ENCODE measurements at places on chromosomes 6 and 20.
A peak's percentile ranks its signal among the peaks of the same experiment; 100 is the strongest.

DNA sequence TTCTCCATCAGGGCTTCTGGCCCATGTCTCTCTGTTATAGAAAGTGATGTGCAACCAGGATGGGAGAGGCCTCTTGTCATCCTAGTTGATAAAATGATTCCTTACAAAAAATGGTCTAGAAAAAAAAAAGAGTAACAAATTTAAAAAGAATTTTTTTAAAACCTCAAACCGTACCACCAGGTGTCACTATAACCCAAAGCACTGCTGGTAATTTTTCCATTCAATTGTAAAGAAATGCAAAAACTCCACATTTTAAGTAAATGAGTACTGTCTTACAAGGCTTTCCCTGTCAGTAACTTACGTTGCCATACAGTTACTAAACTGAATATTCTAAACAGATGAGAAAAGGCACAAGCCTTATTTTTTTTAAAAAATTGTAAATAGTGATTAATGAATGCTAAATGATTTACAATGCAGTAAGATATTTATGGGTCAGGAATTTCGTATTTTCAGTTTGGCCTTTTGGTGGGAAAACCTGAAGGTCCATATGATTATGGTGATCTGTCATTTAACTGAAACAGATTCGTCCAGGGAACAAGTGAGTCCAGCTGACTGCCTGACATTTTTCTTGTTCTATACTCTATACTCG lies 95.4 kb downstream of the OGFRL1 start:
- no peak for DNase-seq

DNA sequence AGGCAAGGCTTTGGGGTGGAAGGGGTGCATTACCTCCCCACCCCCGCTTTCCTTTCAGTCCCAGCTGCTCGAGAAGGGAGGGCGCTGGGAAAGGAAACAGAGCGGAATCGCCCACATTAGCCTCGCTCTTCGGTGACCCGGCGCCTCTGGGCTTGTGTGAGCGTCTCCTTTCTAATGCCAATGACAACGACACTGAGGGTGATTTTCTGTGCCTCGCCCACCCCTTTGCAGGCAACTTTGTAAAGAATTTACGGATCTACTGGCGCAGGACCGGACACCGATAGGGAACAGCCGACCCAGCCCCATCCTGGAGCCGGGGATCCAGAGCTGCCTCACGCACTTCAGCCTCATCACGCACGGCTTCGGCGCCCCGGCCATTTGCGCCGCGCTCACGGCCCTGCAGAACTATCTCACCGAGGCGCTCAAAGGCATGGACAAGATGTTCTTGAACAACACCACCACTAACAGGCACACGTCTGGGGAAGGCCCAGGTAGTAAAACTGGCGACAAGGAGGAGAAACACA lies 24.3 kb downstream of the TFAP2B start:
- no peak for DNase-seq

DNA sequence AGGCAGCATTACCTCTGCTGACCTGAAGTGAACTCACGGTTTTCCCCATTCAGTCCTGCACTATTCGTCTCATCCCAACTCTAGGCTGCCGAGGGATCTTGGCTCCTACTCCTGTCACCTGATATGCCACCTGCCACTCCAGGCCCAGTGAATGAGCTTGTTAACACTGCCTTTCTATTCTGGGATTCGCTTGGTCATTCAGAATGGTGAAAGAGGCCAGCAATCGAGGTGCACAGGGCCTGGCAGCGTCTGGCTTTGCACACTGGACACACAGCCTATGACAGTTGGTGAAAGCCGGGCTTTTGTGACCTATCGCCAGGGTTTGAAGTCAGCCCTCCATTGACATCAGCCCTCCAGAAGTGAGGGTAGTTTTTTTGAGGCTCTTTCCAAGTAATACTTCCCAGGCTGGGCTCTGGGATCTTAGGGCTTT lies 59.3 kb upstream of the MYL9 start:
- DNase-seq = no peak

DNA sequence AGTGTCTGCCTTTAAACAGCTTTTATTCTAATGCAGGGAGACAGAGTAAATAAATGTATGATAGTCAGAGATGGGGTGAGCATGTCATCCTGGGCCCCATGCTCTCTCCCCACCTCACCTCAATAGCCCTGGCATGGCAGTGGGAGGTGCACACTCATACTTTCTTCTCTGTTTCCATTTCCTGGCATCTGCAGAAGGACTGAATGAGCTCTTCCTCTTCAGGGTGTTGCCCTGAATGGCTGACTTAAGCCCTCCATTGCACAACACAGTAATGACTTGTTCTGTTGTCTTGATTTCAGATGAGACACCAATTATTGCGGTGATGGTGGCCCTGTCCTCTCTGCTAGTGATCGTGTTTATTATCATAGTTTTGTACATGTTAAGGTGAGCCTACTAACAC lies 57.0 kb upstream of the GNRH2 start:
- peak; percentile 42 for DNase-seq

- DNase-seq = no peak
These were observed 349.2 kb downstream of the ZFAND3 start for GRCh38 chr6:38168699-38169098.

DNA sequence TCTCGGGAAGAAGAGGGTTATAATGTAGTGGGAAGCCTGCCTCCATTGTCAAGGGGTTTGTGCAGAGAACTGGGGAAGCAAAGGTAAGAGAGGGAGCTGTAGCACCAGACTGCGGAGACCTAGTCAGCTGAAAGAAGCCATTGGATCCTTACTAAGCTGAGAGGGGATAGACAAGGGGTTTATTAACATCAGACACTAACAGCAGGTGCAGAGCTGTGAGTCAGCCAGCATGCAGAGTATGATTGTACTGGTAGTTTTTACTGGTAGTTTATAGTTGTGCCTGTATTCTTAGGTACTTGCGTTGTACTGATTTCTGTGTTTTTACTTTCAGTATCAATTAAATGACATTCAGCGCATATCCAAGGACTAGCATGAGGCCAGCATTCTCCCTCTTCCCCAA lies 17.8 kb upstream of the COL19A1 start:
- DNase-seq = no peak

- no peak for DNase-seq
These were observed 39.3 kb upstream of the OSTM1 start for GRCh38 chr6:108113557-108114519.

DNA sequence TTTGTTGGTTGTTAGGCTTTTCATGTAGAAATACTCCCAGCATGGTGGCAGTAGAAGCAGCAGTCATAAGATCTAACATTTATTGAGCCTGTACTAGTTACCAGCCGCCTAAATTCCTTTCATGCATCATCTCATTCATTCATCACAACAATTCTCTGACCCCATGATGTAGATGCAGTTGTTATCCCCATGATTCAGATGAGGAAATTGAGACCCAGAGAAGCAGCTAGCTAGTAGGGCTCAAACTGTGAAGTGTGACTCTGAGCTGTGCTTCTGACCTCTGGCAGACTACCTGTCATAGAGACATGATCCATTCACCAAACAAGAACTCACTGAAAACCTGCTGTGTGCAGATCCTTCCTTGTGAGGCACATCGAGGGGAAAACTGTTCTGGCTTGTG lies 16.9 kb downstream of the RREB1 start:
- no peak for DNase-seq

DNA sequence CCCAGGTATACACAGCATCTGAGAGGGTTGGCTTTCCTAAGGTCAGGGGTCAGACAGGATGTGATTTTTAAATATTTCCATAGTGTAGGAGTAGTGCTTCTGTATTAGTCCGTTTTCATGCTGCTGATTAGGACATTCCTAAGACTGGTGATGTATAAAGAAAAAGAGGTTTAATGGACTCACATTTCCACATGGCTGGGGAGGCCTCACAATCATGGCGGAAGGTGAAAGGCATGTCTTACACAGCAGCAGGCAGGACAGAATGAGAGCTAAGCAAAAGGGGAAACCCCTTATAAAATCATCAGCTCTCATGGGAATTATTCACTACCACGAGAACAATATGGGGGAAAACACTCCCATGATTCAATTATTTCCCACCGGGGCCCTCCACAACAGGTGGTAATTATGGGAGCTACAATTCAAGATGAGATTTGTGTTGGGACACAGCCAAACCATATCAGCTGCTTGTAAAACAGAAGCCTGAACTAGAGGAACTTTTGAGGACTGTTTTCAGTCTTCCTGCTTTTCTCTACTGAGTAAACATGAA lies 91.0 kb upstream of the MEI4 start:
- DNase-seq = no peak

- no peak for DNase-seq
These were observed 33.3 kb downstream of the NQO2 start for GRCh38 chr6:3032986-3033385.
